PC-3 (cell line): ENCODE measurements at places on chromosomes 5 and 9.

DNA sequence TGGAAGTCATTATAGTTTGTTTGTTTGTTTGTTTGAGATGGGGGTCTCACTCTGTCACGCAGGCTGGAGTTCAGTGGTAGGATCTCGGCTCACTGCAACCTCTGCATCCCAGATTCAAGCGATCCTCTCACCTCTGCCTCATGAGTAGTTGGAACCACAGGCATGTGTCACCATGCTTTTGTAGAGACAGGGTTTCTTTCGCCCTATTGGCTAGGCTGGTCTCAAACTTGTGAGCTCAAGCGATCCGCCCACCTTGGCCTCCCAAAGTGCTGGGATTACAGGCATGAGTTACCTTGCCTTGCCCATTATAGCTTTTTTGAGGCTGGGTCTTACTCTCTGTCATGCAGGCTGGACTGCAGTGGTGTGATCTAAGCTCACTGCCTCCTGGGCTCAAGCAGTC lies 28.8 kb downstream of the NSD1 start:
- DNase-seq, result no peak

DNA sequence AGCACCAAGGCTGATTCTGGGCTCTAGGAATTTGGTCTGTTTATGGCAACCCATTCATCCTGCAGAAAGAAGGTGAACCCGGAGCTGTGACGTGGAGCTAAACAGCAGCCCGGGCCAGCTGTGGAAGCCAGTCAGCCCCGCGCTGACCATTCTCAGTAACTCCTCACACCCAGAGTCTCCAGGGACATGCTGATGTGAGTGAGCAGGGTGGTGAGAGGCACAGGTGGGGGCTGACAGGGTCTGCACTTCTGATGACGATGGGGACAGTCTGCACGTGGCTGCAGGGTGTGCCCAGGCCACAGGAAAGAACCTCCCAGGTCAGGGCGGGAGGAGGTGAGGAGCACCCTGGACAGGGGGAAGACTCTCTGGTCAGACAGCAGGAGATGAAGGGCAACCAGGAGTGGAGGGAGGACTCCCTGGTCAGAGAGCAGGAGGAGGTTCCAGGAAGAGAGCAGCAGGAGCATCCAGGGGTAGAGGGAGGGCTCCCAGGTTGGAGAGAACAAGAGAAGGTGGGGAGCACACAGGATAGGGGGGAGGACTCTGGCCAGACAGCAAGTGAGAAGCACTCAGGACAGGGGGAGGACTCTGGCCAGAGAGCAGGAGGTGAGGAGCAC lies 26.1 kb upstream of the SLC6A3 start:
- no peak for DNase-seq

DNA sequence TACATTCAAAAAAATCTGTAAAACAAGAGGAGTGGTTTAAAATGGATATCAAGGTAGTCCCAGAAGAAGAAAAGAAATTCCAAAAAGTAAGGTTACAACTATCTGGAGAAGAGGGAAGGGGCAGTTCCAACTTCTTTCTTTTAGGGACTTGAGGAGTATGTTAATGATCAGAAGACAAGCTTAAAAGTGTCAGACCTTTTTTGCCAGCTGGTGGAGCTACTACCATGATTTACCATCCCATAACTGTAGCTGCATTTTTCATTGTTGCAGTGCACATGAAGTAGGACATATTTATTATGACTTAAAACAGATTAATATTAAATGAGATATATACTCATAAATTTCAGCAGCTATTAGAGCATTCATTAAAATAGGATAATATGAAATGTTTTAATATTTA lies 158.5 kb upstream of the RGS7BP start:
- peak; percentile 43 for DNase-seq

DNA sequence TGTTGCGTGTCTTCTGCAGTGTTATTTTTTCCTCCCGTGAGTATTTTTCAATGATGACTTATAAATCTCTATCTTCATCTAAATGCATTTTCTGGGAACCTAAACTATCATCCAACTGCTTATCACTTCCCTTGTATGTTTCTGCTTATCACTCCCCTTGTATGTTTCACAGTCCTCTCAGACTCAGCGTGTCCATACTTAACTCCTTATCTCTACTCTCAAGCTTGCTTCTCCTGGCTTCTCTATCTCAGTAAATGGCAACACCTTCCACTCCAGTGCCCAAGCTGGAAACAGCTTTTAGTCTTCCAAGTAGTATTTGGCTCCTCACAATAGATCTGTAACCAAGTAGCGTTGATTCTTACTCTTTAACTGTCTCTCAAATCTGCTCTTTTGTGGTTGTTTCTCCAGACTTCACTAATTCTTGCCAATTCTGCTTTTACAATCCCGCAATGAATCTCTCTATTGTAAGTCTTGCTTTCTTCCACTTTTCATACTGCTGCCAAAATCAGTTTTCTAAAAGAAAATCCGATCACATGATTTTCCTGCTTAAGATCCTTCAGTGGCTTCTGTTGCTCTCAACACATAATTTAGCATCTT lies 33.8 kb upstream of the TXNDC8 start:
- DNase-seq, result no peak

GRCh38 chr5:55446640-55447351 lies 88.0 kb downstream of the PLPP1 start:
- no peak for DNase-seq

DNA sequence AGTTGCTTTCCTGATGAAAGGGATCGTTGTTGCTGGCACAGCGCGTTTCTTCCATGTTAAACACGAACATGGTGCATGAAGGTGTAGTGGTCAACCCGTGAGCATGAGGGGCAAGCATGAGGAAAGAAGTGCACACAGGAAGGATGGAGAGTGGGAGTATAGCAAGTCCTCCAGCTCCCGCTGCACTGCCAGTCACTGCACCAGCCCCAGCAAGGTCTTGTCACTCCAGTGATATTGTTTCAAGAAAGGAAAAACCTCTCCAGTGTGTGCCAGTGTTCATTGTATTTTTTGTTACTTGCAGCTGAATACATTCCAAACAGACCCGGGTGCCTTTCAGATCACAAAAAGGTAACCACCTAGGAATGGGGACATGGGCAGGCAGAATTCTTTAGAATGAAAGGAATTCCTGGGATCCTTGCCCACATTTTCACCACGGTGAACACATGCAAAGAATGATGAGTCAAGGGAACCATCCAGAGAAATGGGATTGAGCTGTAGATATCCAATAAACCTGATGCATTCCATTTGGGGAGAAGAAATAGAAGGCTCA lies 186.3 kb downstream of the AOPEP start:
- DNase-seq, result peak; percentile 94

DNA sequence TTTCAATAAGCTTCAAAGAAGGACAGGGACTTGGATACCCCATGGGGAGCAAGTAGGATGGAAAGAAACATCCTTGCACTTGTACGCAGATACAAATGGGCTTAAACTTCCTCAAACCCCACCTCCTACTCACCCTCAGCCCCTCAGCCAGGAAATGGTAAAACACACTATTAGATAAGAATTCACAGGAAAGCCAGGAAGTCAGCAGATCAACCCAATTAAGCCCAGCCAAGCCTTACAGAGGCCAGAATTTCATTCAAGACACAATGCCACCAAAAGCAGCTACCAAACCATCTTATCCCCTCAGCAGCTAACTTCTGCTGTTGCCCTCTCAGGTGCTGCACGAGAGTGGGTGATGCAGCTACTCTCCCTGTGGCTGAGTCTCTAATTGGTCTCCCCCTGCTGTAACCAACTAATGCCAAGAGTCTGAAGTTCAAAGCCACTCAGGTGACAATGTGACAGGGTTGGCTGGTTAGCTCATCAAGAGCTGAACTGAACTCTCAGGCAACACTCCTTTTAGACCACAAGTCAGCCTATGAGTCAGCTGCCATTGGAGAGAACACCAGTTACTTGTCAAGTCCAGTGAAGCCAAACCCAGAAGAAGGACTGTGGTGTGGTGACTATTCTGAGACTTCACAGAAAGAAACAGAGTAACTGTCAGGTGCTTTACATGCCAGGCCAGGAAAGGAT lies 201.9 kb downstream of the ZNF608 start:
- peak; percentile 4 for DNase-seq

GRCh38 chr5:61052882-61053281 lies 107.9 kb downstream of the NDUFAF2 start:
- peak; percentile 92 for DNase-seq

- DNase-seq, result no peak
Measured at GRCh38 chr5:147226512-147226911, 8.3 kb upstream of the STK32A start.

DNA sequence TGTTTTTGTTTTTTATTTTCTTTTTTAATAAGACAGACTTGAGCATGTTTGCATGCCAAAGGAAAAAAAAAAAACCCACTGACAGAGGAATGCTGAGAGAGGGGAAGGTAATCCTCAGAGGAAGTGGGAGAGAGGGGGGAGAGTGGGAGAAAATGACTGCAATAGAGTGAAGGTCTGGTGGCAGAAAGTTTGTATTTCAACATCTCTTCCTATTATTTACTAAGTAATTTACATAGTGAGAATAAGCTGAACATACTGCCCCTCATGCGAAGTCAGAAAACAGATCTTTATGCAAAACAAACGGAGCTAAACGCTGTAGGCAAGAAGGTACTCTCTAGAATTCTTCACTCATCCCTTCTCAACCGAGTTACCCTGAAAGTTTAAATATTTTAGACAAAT lies 45.0 kb downstream of the ELL2 start:
- no peak for DNase-seq

DNA sequence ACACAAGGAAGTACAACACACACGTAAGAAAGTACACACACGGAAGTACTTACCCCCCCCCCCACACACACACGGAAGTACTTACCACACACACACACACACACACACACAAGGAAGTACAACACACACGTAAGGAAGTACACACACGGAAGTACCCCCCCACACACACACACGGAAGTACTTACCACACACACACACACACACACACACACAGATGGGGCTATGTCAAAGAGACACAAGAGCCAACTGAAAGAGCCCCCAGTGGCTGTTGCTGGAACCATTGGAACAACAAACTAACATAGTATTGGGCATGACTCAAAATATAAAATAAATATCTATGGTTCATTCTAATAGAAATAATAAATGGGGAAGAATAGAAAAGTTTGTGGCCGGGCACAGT lies 4.9 kb upstream of the MAPK9 start:
- no peak for DNase-seq

DNA sequence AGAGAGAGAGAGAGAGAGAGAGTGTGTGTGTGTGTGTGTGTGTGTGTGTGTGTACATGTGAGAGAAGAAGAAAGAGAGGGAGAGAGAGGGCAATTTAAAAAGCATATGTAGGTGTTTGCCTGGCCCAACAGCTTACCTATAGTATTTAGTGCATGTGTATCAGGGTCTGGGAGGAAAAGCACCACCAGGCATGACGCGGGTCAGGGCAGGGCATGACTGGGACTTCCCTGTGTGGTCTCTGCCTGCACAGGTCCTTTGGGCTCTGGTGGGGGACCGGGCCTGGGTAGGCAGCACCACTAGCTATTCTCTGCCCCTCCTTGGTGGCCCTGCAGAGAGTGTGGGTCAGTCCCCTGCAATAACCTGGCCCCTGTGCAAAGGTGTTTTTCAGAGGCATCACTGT lies 16.1 kb downstream of the IL9 start:
- no peak for DNase-seq

DNA sequence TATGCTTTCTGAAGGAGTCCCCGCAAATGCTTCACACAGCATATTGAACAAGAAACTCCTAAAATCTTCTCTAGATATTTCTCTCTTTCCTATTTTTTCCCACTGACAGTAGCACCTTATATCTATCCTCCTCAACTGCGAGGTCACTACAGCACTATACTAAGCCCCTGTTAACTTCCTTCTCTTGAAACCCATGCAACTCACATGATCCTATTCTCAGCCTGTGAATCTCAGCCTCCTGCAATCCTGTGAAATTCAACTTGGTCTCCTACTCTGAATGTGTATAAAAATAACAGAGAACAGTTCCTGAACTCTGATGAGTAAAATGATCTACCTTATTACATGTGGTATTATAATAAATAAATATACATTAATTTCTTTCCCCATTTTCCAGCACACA lies 6.1 kb upstream of the PLGRKT start:
- DNase-seq, result no peak

GRCh38 chr5:77635917-77636640 lies 2.4 kb downstream of the OTP start:
- DNase-seq, result no peak

DNA sequence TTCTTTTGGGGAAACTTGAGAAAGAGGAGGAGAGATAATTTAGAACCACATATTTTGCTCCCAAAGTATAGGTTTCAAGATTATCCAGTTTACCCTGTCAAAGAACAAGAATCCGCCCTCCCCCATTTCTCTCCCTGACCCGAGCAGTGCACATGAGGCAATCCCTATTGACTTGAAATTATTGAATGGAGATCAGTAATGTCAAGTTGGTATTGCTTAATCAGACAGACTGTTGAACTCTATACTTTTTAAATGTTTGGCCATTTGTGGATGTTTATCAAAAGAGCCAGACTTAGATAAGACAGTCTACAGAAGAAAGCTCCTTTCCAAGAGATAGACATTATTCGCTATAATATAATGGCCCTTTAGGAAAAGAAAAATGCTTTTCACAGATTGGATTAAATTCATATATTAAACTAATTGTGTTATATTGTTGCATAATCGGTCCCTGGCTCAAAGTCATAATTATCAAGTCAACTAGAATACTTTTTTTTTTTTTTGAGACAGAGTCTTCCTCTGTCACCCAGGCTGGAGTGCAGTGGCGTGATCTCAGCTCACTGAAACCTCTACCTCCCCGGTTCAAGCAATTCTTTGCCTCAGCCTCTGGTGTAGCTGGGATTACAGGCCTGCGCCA lies 5.3 kb downstream of the SLC25A25 start:
- no peak for DNase-seq

- no peak for DNase-seq
Measured at GRCh38 chr5:150660108-150660831, 781 bp upstream of the MYOZ3 start.

GRCh38 chr5:20145240-20145639 lies 157.2 kb upstream of the CDH18 start:
- peak; percentile 72 for DNase-seq

GRCh38 chr9:79569814-79570447 lies 1.8 kb upstream of the TLE4 start:
- no peak for DNase-seq

- peak; percentile 28 for DNase-seq
Measured at GRCh38 chr5:8288334-8288733, 419.4 kb downstream of the MTRR start.

DNA sequence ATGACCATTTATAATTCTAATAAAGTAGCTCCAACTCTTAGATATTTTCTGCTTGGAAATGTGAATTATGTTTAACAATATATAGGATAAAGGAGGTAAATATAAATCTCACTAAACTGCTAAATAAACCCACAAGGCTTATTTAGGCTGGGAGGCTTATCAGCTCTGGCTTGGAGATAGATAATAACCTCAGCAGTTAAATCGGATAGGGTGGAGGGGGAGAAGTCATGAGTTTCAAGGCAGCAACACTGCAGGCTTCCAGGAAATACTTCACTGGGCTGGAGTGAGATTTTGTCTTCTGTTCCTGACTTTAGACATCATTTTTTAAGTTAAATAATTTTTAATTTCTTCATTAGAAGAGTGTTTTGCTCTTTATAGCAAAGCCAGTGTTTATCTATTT lies 80.0 kb upstream of the ITGA2 start:
- no peak for DNase-seq
